Natural killer cell treated with Interleukin-12 subunit alpha and Interleukin-12 subunit beta and Interleukin-15 and Interleukin-18, amount 100 ng/mL, for 72 hours (primary cell): ENCODE measurements at places on chromosomes 1 and 21.

- no peak for DNase-seq
Measured at GRCh38 chr1:172809750-172810149, 150.8 kb downstream of the FASLG start.

DNA sequence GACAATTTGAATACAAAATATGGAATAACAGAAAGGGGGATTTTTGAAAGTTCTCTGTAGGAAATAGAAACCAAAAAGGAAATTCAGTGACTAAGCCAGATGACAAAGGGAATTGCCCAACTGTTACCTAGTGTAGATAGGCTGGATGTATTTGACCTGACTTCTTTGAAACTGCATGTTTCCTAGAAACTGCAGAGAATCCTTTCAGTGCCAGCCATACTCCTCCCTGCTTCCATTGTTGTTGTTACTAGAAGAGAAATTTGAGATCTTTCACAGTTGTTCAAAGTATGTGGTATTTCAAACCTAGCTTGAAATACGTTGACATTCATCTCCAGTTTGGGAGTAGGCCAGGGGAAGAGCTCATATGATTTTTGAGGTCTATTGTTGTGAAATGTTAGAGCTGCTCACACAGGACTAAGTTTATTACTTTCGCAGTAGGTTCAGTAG, 1.8 kb upstream of the GBP5 start:
- peak; percentile 63 for DNase-seq

GRCh38 chr1:183739082-183739481, 65.8 kb upstream of the RGL1 start:
- DNase-seq: no peak

- no peak for DNase-seq
Measured at GRCh38 chr1:2504225-2504948, 22.0 kb downstream of the PANK4 start.

DNA sequence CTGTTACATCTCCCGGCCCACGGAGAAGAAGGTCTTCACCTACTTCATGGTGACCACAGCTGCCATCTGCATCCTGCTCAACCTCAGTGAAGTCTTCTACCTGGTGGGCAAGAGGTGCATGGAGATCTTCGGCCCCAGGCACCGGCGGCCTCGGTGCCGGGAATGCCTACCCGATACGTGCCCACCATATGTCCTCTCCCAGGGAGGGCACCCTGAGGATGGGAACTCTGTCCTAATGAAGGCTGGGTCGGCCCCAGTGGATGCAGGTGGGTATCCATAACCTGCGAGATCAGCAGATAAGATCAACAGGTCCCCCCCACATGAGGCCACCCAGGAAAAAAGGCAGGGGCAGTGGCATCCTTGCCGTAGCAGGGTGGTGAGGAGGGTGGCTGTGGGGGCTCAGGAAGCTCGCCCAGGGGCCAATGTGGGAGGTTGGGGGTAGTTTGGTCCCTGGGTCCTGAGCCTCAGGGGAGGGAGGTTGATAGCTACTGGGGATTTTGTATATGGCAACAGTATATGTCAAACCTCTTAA, 2.3 kb downstream of the GJB4 start:
- DNase-seq: no peak

- no peak for DNase-seq
Measured at GRCh38 chr21:16695074-16695473, 817.8 kb upstream of the CXADR start.

GRCh38 chr1:172704420-172705210, 45.7 kb downstream of the FASLG start:
- DNase-seq: peak; percentile 67

DNA sequence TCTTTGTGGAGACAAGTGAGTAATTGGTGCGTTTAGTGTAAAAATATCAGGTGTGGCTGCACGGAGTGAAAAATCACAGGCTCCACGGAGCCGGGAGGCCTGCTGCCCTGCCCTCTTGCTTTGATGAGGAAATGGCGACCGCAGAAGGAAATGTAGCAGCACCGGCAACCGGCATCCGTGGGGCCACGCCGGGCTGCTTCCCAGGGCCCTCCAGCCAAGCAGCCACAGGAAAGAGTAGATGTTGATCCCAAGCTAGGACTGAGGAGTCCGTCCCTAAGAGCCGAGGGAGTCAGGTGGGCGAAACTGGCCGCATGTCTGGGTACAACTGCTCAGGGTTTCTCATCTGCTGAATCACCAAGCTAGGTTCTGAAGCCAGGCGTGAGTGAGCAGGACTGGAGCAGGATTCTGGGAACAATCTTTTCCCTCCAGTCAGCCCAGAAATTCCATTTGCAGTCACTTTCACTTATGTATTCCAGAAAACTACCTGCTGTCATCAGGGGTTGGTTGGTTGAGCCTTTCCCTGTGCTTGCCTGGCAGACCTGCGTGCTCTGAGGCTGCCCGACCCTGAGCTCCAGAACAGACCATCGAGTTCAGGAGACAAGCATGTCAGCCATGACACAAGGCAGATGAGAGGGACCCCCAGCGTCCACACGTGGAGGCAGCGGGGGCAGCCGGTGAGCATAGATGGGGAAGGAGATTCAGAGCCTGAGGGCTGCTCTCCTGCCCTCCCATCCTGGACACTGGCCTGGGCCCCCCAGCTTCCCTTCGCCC, 5.8 kb upstream of the ITGB2 start:
- DNase-seq: no peak

- no peak for DNase-seq
Measured at GRCh38 chr1:6007318-6008083, 15.3 kb upstream of the NPHP4 start.

DNA sequence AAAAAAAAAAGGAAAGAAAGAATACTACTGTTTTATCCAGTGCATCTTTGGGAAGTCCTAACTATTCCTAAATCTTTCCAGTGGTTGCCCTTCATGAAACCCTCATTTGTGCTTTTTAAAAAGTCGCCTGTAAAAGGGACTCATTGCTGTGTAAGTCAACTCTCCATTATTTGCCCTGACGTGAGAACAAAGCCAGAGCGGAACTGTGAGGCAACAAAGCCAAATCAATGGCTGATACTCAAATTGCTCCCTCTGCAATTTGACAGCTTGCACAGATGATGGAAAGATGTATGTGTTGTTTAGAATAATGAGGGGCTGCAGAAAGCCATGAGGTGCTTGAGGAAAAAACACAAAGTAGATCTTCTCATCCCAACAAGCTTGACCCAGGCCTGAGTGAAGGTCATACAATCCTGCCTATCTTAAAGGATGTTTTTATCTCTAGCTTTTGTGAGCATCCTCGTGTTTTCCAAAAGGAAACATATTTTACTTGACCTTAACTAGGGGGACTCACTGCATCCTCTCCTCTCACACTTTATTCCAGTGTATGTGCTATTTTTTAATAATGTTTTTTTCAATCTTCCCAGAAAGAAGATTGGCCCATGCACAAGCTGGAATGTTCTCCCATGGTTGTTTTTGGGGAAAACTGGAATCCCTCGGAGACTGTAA, 33.4 kb downstream of the SMYD2 start:
- DNase-seq: no peak

- no peak for DNase-seq
Measured at GRCh38 chr1:30684259-30684658, 39.1 kb downstream of the MATN1 start.

GRCh38 chr1:8989821-8990220, 36.4 kb downstream of the SLC2A7 start:
- no peak for DNase-seq

- DNase-seq: no peak
Measured at GRCh38 chr1:226034482-226034881, 28.0 kb upstream of the H3-3A start.

GRCh38 chr1:10899490-10900250, 103.2 kb upstream of the CASZ1 start:
- DNase-seq: no peak

GRCh38 chr1:240706150-240706935, 94.4 kb upstream of the GREM2 start:
- no peak for DNase-seq

DNA sequence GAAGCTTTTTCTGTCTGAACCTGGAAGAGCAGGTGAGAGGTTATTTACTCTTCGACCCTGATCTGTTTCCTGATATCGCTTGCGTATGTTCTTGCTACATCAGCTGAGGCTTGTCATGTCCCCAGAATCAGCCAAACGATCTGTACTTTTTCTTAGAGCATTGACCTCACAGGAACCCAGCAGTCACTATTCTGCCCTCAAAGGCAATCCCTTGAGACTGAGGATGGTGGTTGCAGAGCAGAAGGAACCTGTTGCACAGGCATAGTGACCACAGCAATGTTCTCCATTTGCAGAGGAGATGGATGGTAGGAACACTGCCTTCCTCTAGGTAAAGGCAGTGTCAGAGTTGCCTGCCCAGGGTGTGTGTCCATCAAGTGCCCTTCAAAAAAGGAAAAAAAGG, 11.3 kb upstream of the LACTBL1 start:
- no peak for DNase-seq

DNA sequence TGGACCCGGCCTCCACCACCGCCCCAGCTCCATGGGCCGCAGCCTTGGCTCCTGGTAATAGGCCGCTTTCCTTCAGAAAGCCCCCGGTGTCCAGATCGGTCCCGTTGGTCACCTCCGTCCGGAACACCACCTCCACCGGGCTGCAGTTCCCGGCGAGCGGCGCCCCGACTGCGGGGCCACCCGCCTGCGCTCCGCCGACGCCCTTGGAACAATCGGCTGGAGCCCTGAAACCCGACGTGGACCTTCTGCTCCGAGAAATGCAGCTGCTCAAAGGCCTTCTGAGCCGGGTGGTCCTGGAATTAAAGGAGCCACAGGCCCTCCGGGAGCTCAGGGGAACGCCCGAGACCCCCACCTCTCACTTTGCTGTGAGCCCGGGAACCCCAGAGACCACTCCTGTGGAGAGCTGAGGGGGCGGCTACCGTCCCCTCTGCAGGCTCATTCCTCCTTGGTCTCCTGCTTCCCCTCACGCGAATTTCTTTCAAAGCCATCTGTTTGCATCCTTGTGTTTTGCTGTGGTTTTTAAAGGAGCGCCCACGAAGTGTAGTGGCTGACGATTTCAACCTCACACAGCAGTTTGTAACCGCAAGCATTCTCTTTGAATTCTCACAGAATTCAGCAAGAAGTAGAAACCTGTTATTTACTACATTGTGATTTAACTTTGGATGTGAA, 6.0 kb downstream of the FCRLB start:
- peak; percentile 63 for DNase-seq

- no peak for DNase-seq
Measured at GRCh38 chr1:21586846-21587601, 77.8 kb downstream of the ALPL start.

DNA sequence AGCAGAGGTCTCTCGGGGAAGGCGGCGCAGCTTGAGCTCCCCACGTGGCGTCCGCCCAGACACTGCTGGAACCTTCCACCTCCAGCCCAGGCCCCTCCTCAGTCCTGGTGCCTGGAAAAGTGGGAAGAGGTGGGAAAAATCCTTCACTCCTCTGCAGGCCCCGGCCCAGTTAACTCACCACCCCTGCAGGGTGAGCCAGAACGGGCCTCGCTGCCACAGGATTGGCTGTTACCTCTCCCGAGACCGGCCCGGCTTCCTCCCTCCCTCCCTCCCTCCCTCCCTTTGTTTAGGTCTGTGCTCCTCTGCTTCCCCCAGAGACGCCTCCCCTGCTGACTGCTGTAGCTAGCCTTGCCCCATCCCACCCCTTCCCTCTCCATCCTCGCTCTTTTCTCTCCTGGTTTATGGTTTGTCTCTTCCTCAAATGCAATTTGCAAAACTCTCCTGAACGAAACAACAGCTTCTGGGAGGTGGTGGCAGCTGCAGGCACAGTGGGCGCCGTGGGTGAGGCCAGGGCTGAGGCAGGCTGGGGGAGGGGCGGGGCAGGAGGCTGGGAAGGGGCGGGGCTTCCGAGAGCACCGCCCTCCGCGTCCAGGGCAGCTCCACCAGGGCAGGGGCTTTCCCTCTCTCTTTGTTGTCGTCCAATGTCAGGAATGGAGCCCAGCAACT, 6.5 kb downstream of the CAPN9 start:
- no peak for DNase-seq

DNA sequence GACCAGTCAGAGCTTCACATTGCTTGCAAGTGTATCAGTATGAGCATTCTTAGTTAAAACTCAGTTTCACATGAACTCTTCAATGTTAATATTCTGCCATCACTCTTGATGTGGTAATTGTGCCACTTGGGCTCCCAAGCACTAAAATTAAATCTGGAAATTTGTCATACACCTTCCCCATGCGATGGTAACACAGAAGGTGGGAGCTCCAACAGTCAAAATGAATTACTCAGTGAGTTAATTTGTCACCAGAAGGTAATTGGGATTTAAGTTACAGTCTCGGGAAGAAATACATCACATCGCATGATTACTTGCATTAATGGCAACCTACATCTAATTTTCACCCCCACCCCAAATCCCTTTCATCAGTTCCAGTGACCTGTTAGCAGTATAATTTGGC, 376.5 kb upstream of the DAB1 start:
- DNase-seq: no peak

DNA sequence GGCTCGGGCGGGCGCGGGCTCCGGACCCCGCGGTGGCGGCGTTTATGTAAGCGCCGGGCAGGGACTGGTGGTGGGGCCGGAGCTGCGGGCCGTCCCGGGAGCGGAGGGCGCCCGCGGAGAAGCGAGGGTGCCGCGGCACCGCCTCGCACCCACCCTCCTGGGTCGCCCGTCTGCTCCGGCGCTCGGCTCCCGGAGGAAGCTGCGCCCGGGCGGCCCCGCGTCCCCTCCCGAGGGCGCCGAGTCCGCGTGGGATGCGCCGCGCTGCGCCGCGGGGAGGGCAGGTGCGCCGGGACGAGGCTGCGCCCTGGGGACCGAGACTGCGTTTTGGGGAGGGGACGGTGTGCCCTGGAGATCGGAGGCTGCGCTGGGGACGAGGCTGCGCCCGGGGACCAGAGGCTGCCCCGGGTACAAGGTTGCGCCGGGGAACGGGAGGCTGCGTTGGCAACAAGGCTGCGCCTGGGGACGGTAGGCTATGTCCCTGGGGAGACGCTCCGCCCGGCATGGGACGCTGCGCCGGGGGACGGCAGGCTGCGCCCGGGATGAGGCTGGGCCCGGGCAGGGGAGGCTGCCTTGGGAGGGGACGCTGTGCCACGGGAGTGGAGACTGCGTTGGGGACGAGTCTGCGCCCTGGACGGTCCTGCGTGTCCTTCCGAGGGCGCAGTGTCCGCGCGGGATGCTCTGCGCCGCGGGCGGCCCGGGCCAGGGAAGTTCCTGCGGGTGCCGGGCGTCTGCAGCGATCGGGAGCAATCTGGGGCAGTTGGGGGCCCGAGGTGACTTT, 627 bp downstream of the ADARB1 start:
- DNase-seq: no peak

DNA sequence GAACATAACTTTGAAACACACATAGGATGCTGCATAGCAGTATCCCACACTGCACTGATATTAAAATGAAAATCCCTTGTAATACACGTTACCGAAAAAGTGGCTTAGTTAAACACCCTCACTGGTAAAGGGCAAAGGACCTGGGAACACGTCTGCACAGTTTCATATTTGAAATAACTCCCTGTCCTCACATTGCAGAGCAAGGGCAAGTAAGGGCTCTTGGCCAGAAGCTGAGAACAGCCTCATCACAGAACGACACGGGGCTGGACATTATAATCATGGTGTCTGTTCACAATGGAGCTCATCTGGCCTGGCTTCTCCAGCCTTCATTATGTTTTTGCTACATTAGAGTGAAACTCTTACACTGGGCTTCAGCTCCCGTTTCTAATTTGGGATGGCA, 207.0 kb downstream of the PCP4 start:
- no peak for DNase-seq
